ENCODE measurements at places on chromosomes 6 and 20.

DNA sequence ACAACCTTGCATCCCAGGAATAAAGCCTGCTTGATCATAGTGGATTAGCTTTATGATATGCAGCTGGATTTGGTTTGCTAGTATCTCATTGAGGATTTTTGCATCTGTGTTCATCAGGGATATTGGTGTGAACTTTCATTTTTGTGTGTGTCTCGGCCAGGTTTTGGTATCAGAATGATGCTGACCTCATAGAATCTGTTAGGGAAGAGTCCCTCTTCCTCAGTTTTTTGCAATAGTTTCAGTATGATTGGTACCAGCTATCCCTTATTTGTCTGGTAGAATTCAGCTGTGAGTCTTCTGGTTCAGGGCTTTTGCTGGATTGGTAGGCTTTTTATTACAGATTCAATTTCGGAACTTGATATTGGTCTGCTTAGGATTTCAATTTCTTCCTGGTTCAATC is 132.5 kb downstream of the ZFAND3 start:
- no peak for DNase-seq

- DNase-seq = no peak
These were observed 2.1 kb upstream of the TRDN start for GRCh38 chr6:123638865-123639264.

DNA sequence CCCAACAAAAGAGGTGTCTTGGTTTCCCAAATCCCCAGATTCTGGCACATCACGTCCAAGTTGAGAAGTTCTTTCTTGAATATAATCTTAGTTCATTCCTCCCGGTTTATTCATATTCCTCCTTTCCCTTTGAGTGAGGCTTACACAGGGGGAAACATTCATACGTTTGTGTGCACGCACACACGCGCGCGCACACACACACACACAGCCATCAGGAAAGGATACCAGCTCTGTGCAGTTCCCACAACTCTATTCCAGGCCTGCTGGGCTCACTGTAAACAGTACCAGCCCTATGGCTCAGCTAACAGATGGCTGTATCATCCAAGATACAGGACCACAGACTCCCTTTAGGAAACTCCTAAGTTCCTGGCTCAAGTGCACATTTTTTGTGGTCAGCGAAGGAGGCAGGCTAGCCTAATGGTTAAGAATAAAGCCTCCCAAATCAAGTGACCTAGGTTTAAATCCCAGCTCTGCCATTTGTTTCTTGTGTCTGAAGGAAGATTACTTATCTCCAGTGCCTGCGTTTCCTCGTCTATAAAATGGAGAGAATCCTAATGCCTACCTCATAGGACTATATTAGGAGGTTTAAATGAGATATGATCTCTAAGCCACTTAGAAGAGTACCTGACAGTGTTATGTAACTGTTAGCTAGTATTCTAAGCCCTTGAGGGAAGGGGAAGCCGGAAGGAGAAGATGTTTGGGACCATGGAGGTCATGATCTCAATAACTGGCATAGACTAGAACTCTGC is 3.7 kb upstream of the TAF8 start:
- no peak for DNase-seq

DNA sequence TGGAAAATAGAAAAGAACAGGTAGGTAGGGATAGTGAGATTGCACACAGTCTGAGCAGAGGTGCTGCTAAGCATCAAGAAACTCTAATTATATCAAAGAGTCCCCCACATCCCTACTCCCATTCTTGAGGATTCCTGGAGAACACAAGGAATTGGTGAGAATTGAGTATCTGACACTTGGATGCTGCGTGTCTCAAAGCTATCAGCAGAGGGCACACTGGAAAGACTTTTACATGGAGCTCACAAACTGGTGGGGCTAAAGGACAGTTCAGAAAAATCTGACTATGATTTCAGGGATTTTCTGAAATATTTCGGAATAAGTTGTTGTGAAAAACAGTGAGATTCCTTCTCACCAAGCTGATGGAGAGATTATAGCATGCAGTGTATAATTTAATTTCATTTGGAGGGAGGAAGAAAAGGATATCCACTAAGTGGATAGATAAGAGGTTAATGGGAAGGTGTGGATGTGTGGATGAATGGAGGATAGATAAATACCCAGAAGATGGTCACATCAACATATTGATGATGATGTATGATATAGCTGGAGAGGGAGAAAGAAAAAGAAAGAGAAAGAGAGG is 215.4 kb upstream of the DEFB112 start:
- no peak for DNase-seq

- no peak for DNase-seq
These were observed 260.1 kb upstream of the SGK1 start for GRCh38 chr6:134577998-134578397.
